Activated naive CD8-positive, alpha-beta T cell treated with anti-CD3 and anti-CD28 coated beads for 36 hours (primary cell): ENCODE measurements at places on chromosomes 3 and 15.
A peak's percentile ranks its signal among the peaks of the same experiment; 100 is the strongest.

GRCh38 chr15:37094915-37095711 is 5.2 kb downstream of the MEIS2 start:
- no peak for DNase-seq

DNA sequence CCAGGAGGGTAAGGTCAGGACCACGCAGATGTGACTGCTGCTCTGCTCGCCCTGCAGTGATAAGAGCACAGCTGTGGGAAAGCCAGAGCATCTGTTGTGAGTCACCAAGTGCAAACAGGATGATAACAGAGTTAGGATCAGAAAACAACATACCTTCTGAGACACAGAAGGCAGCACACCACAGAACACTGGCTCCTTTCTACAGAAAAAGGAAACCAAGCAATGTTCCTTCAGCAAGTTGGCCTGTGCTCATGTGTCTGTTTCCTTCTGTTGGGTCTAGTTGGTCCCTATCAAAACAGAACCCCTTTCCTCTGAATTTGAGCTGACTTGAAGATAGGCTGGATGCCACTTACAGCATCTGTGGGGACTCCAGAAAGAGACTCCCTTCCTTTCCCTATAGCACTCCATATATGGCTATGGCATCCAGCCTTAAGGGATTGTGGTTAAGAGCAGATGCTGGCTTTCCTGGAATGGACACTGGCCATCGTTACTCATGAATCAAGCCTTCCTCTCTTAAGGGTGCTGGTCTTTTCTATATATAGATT is 440.7 kb upstream of the THBS1 start:
- no peak for DNase-seq

DNA sequence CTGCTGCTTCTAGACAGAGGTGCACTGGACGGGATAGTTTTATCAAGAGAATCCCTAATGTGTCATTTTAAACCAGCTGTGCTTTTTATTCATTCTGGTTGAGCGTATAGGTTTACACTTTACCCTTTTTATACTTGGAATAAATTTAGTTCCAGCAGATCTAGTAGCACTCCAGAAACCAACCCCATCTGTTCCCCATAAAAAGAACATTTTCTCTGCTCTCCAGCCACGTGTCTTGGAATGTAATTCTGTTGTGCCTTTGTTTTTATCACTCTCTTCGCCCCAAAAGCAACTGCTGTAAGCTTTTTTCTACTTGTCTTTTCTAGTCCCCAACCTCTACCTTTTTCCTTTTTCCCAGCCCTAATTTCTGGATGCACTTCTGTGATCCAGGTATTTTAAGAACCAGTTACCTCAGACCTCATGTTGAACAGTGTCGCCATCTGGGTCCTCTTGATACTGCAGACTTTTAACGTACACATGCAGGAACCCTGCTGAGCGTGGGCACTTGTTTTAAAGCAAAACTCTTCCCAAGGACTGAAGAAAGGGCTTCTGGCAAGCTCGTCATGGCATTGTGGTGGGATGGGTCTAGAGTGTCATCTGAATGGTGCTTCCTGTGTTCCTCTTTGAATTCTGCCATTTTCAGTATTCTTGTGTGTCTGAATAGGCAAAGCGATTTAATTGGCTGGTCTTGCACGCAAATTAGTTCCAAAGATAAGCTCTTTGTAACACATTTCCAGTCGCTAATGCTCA is 5.7 kb upstream of the EXOG start:
- no peak for DNase-seq

DNA sequence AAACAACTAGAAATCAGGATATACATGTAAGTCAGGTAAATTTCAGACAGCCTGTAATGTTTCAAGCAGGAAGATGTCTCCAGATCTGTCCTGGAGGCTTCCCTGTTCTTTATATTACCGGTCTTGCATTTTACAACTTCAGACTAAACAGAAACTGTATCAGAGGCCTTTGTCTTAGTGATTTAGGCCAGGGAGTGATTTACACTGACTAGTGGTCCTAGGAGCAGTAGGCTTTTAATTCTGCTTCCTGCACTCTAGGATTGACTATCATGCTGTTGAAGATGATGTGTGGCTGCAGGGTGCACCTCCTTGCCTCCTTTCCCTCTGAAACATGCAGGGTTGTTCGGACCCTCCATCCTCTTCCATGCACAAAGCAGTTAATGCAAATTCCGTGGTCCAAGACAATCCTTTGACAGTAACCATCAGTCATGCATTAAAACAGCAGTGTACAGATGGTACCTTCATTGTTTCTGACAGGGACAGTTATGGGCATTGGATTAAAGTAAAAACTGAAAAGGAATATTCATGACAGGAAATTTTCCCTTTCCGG is 27.6 kb downstream of the CHRNA7 start:
- no peak for DNase-seq

GRCh38 chr3:168096210-168096652 is 507 bp upstream of the GOLIM4 start:
- peak; percentile 37 for DNase-seq
